ENCODE measurements at places on chromosomes 7 and 10.

DNA sequence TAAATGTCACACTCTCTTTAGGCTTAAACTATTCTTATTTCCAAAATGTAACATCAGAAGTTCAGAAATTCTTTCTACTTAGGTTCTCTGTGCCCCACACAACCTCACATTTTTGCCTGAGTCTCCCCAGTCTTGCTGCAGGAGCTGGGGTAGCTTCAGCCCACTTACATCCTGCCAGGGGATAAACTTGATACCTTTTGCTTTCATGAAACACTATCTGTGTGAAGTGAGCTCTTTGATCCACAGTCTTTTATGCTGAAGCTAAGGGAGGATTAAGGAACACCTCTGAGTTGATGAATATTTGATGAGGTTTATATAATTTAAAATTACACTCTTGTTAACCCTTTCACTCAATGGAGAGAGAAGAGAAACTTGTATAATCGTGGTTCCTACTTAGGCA is 341.0 kb downstream of the AUTS2 start:
- no peak for DNase-seq

GRCh38 chr10:105974803-105975456 is 1189.6 kb downstream of the SORCS1 start:
- DNase-seq: peak; percentile 46

DNA sequence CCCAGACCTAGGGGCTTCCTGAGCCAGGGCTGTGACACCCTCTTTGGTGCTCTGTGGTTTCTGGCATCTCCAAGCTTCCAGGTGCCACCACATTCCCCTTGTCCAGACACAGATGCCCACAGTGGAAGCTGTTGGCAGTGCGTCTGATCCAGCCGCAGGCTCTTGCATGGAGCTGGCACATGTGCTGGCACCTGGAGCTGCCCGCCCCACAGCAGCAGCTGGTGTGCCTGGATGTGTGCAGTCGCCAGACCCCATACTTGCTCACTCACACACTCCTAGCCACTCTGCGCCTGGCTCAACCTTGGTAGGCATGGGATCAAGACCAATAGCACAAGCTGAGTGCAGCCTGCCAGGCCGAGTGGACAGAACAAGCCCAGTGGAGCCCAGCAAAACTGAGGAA is 106.5 kb downstream of the LYZL1 start:
- no peak for DNase-seq

GRCh38 chr10:114115661-114116445 is 58.1 kb downstream of the CCDC186 start:
- no peak for DNase-seq

DNA sequence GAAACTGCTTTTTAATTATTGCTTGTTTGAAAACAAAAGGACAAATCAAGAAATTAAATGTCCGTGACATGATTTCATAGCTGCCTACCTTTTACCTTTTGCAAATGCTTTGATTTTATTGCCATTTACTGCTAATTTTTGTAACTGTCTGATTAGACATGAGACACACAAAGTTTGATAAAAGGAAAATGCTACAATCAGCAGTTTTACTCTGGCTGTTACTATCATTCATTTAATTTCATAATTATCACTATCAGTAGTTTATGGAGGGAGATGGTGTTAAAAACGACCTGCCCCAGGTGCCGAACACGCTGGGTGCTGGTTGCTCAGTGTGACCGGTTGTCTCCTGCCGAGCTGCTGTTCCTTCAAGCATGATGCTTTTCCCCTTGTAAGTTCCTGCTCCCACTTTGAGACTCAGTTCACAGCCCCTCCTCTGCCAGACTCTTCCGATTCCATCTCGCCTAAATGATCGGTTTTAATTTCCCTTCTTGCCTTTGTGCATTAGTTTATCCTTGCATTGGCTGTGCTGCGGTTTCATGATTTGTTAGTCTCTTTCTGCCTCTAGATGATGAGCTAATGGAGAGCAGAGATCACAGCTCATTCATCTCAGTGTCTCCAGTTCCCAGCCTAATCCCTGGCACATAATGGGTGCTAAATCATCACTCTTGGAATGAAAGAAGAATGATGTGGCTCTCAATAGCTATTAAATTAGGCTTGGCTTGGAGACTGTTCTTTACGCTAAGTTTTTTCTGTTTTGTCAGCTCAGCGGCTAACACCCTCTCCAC is 110.6 kb downstream of the PFKFB3 start:
- no peak for DNase-seq

DNA sequence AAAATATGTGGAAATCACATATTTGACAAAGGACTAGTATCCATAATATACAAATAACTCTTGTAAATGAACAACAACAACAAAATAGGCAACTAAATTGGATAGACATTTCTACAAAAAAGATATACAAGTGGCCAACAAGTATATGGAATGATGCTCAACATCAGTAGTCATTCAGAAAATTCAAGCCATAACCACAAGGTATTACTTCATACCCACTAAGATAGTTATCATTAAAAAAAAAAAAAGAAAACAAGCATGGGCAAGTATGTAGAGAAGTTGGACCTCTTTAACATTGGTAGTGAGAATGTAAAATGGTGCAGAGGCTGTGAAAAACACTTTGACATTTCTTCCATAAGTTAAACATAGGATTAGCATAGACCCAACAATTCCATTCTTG is 80.8 kb downstream of the CYP26A1 start:
- no peak for DNase-seq

DNA sequence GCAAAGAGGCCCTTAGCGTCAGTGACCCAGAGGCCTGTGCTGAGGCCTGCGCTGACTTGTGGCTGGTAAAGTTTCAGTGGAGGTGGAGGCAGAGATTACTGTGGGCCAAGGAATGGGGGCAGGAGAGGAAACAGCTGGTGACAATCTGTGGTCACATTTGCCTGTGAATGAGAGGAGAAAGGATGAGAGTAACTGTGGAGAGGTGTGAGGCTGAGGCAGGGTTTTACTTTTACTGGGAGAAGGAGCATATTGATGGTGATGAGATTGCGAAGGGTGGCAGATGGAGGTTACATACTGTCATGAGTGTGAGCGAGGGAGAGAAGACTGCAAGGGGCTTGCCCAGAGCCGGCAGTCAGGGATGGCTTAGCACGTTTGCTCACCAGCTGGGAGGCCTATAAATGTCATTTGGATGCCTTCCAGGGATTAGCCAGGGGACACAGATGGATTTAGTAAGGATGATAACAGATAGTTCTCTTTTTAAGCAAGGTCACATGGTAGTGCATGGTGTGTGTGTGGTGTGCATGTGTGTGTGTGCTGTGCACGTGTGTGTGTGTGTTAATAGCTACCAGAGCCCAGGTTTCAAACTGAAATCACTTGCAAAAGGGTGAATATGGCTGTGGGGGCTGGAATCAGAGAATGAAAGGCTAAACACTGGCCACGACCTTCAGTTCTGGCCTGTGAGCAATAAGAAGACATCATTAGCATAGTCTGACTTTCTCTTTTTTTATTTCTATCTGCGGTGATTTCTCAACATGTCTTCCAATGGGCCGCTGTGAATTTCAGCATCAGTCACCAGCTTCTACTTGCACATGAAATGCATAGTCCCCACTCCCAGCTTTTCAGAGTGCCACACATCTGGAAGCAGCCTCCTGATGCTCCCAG is 291.5 kb upstream of the ZNF32 start:
- no peak for DNase-seq

DNA sequence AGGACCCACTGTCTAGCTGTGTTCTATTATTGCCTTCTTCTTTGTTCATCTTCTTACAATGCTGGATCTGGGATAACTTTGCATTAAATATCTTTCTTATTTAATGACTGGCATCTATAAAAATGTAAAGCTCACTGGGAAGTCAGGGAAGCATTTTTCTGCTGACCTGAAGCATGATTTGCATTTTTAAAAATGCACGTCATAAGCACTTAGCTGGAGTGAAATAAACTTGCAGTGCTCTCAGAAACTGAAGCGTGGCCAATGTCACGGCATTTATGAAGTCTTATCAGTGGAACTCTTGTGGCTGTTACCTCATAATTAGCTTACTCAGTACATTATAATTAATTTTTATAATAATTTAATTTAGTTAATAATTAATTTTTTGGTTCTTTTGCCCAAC is 59.1 kb downstream of the FRMD4A start:
- DNase-seq: no peak

GRCh38 chr7:30143748-30144251 is 9.0 kb downstream of the MTURN start:
- DNase-seq: peak; percentile 66

- no peak for DNase-seq
These were observed 193.6 kb downstream of the JCAD start for GRCh38 chr10:29865700-29866355.

GRCh38 chr10:15606377-15606776 is 113.3 kb downstream of the ITGA8 start:
- no peak for DNase-seq

DNA sequence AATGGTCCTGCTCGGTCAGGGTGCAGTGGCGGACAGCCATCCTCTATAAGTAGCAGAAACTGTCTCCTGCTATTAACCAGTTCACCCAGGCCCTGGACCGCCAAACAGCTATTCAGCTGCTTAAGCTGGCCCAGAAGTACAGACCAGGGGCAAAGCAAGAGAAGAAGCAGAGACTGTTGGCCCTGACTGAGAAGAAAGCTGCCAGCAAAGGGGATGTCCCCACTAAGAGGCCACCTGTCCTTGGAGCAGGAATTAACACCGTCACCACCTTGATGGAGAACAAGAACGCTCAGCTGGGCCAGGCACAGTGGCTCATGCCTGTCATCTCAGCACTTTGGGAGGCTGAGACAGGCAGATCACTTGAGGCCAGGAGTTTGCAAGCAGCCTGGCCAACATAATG is 5.6 kb upstream of the NSUN5 start:
- DNase-seq: no peak

- peak; percentile 86 for DNase-seq
These were observed 128.2 kb downstream of the UBE2H start for GRCh38 chr7:129824291-129825208.

DNA sequence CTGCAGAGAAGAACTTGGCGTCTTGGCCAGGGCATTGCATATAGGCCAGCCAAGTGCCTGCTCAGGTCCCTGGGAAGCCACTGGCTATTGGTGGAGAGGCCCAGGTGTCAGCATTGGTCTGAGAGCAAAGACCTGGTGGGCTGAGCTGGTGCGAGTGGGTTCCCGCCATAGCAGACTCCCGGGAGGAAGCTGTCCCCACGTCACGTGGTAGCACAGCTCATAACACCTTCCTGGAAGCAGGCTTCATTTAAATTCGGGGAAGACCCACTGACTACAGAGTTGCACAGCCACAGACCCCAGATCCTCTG is 130.5 kb downstream of the WDR37 start:
- no peak for DNase-seq

DNA sequence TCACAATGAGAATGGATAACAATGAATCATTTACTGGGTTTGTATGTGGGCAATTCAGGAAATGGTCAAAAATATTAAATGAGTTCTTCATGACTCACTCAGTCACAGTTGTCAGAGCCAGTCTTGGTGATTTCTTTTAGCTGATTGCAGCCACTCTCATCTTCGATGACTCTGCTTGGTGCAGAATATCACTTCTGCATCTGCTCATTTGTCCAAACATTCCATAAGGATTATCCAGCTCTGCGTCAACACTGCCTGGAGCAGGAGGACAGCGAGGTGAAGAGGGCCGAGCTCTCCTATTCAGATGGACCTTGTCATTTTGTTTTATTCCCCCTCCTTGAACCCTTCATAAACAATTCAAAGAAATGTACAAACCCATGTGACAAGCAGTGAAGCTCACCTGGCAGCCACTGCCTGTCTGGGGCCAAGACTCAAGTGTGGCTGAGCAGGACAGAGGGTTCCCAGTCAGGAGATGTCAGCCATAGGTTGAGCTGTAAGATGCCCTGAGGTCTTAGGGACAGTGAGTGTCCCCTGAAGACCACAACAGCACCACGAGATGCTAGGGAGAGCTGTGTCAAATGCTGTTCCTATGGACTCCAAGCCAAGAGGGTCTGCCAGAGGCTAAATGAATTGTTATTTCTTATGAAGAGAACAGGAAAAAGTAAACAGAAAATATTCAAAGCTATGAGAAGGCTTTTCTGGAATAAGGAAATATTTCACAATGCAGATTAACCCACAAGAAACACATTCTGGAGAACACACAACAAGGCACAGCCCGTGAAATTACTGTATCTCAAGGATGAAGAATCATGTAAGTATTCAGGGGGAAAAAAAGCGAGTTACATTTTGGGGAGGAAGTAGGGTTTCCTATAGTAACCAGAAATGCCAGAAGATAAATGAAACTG is 33.1 kb upstream of the EGFR start:
- no peak for DNase-seq

DNA sequence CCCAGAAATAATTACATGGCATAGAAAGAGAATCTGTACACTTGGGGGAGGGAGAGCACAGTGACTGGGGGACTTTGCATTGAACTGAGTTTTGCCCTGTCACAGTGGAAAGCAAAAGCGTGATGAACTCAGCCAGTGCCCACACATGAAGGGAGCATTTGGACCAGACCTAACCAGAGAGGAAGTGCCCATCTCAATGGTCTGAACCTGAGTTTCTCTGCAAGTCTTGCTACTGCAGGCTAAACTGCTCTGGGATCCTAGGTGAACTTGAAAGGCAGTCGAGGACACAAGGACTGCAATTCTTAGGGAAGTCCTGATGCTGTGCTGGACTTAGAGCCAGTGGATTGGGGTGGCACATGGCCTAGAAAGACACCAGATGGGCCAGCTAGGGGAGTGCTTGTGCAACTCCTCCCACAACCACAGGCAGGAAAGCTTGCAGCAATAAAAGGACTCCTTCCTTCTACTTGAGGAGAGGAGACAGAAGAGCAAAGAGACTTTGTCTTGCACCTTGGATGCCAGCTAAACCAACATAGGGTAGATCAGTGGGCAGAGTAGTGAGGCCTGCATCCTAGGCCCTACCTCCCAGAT is 259.0 kb downstream of the GRM8 start:
- DNase-seq: no peak

GRCh38 chr7:129366-130221 is 62.8 kb upstream of the FAM20C start:
- no peak for DNase-seq

GRCh38 chr7:54813398-54813797 is 54.4 kb upstream of the SEC61G start:
- no peak for DNase-seq

DNA sequence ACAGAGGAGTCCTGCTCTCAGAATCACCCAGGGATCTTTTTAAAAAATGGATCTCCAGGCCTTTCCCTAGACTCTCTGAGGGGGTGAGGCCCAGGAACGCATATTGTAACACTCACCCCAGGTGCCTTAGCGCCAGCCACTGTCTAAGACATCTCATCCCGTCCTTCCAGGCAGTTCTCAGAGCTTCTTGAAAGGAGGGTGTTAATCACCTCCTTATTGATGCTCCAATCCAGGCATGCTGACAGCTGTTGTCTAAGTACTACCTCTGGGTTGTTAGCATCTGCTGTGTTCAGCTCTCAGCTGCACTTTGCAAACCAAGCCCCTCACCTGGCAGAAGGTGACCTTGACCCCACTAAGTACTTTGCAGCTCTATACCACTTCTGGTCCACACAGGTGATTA is 36.0 kb downstream of the KIAA1549 start:
- no peak for DNase-seq

DNA sequence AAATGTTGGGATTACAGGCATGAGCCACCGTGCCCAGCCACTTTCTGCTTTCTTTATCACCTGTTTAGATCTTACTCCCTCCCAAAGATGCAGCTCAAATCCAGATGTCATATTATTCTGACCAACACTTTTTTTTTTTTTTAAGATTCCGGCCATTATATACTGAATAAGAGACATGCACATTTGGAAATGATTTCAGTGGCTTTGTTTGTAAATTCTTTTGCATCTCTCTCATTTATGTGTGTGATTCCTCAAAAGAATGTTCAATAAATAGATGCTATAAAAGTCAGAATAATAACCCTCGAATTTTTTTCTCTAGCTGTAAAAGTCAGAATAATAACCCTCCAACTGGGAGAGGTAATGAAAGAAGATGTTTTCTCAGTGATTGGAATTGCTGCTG is 25.4 kb downstream of the HECW1 start:
- no peak for DNase-seq
